Osteoblast (primary cell): ENCODE measurements at places on chromosomes 3 and 15.

- DNase-seq, result no peak
Measured at GRCh38 chr15:71261909-71262308, 146.6 kb downstream of the THSD4 start.

- no peak for DNase-seq
Measured at GRCh38 chr3:76065964-76066363, 280.6 kb upstream of the ZNF717 start.

DNA sequence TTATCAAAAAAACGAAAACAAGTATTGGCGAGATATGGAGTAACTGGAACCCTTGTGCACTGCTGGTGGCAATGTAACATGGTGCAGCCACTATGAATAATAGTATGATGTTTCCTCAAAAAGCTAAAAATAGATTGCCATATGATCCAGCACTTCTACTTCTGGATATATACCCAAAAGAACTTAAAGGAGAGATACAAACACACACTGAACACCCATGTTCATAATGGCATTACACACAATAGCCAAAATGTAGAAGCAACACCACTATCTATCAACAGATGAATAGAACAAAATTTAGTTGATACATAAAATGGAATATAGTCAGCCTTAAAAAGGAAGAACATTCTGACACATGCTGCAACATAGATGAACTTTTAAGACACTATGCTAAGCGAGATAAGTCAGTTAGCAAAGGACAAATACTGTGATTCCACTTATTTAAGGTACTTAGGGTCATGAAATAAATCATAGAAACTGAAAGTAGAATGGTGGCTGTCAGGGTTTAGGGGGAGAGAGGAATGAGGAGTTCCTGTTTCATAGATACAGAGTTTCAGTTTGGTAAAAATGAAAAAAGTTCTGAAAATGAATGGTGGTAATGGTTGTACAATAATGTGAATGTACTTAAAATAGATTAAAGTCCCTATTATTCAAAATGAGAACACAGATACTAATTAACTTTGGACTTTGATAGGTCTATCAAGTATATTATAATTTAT is 59.4 kb upstream of the IMPG2 start:
- DNase-seq, result no peak

DNA sequence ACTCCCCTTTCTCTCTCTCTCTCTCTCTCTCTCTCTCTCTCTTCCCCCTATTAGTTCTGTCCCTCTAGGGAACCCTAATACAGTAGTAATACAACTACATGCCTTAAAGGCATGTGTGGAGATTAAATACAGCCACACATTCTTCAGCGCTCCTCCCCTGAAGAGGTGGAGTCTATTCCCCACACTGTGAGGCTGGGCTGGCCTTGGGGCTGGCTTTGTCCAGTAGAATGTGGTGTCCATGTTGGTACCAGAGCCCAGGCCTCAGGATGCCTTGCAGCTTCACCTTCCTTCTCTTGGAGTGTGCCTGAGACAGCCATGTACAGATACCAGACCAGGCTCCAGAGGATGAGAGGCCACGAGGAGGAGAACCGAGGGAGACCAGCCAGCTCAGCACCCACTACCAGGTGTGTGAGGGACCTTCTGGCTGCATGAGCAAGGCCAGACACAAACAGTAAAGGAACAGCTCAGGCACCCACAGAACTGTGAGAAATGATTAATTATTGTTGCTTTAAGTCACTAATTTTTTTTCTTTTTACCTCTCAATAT is 10.7 kb downstream of the SLC6A20 start:
- DNase-seq, result no peak

DNA sequence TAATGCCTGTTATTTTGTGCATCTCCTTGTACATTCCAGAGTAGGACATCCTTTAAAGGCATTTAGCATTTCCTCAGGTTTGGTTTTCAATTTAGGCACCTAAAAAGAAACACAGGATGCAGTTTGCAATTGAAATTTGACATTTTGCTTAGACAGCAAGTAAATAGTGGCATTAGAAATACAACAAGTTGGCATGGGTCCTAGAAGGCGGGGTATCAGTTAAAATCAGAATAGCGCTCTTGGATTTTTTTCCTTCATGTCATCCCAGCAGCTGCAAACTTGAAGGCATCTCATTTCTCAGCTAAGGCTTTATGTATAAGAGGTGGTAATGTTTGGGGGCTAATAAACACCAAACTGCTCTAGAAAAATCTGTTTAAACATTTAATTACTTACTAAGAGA is 47.5 kb upstream of the SKOR1 start:
- no peak for DNase-seq

GRCh38 chr3:39941931-39942330 is 132.5 kb downstream of the MYRIP start:
- DNase-seq, result no peak
